Umbilical cord (tissue), 2 donors: ENCODE measurements at places on chromosomes 4 and X. TPM values are rescaled to one million over a fixed set of nuclear protein-coding genes. Genes with fewer than 3 reads are reported as not detected.
A peak's percentile ranks its signal among the peaks of the same experiment; 100 is the strongest.

Gene CT45A1
- total RNA-seq: not detected

Gene ERAS
- total RNA-seq: 5.3 TPM

Gene TXK
- total RNA-seq: 0.48 TPM

Gene ARR3
- not detected for total RNA-seq

Gene NUDT11
- total RNA-seq: 4.3 TPM

Gene ADH1B
- total RNA-seq: 14.4 TPM

Gene FAM156B
- total RNA-seq: 30.3 TPM

Gene HPSE
- total RNA-seq: 2.9 TPM

Gene ASB5
- total RNA-seq: 3.6 TPM

Gene IL9R
- 4.3 TPM for total RNA-seq

Gene TMEM33
- 30.1 TPM for total RNA-seq

Gene GLUD2
- total RNA-seq: 1.2 TPM

DNA sequence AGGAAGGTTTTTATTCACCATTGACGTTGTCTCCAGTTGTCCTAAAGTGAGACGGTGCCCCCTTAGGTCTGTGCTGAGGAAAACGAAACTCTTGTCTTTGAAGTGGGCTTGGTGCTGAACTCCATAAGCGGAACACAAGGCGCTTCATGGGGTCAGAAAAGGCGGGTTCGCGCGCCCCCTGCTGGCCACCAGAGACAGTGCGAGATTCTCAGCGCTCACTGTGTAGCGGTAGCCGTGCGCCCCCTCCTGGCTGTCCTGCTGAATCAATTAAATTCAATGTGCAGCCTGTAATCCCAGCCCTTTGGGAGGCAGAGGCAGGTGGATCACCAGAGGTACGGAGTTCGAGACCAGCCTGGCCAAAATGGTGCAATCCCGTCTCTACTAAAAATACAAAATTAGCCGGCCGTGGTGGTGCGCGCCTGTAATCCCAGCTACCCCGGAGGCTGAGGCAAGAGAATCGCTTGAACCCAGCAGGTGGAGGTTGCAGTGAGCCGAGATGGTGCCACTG lies 64.1 kb downstream of the RLIM start:
- peak; percentile 74 for DNase-seq

GRCh38 chr4:141002323-141002805 lies 130.9 kb downstream of the RNF150 start:
- peak; percentile 92 for DNase-seq

DNA sequence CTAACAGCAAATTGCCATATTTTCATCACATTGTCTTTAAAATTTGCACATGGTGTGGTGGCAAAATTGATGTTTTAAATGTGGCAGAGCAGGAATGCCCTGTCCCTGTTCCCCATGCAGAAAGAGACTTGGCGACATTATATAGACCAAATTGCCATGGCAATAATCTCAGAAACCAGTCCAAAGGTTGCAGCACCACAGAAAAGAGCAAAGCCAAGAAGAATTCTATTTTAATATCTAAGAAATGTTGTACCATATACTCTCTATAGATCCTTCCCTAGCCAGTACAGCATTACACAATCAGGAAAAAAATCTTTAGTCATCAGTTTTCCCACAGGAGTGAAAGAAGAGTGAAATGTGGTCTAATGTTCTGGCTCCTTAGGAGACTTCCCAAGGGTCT lies 80.0 kb downstream of the UGT2B28 start:
- DNase-seq: no peak

- no peak for DNase-seq
Observed at GRCh38 chrX:14028473-14028872, 1.2 kb downstream of the GEMIN8 start.

GRCh38 chr4:38313175-38313574 lies 350.8 kb upstream of the KLF3 start:
- no peak for DNase-seq

GRCh38 chr4:184420881-184421416 lies 53.4 kb downstream of the IRF2 start:
- DNase-seq: no peak

DNA sequence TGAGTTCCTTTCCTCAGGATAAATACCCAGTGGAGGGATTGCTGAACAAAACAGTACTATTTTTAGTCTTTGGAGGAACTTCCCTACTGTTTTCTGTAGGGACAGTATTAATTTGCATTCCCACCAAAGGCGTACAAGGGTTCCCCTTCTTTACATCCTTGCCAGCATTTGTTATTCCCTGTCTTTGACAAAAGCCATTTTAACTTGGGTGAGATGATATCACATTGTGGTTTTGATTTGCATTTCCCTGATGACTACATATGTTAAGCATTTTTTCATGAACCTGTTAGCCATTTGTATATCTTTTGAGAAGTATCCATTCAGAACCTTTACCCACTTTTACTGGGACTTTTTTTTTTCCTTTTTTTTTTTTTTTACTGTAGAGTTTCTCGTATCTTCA lies 126.2 kb upstream of the ANXA10 start:
- DNase-seq: no peak

GRCh38 chr4:74840936-74841509 lies 46.7 kb upstream of the BTC start:
- no peak for DNase-seq

- no peak for DNase-seq
Observed at GRCh38 chrX:20500949-20501348, 234.2 kb upstream of the RPS6KA3 start.

DNA sequence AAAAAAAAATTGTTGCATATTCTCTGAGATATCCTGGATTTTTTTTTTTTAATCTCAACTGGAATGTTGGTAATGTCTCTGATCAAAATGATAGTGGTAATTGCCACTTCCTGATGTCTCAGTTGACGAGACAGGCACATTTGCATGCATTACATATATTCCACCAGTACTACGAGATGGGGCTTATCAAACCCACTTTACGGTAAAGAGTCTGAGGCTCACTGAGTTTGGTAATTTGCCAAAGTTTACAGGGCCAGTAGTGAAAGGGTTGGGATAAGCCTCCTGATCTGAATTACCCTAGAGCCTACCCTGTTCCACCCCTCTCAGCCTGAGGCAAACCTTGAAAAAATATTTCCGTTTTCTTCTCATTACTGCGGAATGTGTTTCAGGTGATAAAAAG lies 5.3 kb downstream of the MAGEB2 start:
- DNase-seq: no peak

- no peak for DNase-seq
Observed at GRCh38 chrX:53049127-53049517, 533 bp downstream of the GPR173 start.

DNA sequence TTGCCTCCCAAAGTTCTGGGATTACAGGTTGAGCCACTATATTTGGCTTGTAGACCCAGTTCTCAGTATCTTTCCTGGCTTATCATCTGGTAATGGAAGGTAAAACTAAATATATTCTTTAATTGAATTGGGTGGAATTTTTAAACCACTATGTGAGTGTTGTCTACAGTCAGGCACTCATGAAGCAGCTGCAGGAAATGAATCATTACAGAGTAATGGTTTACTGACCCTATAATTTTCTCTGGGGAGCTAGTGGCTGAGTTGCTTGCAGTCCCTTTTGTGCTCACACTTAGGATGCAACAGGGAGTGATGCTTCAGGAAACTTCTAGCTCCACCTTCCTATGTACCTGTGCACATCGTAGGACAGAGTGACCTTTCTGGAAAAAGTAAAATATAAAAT lies 4.1 kb upstream of the UGT2B7 start:
- DNase-seq: no peak

DNA sequence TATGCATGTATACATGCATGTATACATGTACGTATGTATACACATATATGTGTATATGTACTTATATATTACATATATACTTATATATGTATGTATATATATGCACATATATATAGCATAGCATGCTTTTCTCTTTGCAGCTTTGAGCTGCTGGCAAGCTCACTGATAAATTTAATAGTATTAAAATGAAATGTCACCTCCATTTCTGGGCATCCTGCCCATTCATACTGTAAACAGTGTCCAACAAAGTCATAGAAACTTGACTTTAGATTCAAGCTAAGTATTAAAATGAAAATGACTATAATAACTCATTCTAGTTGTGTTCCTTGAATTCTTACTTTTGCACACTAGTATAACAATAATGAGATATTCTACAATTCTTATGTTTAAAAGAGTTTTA lies 163.7 kb downstream of the CFAP47 start:
- DNase-seq: no peak

DNA sequence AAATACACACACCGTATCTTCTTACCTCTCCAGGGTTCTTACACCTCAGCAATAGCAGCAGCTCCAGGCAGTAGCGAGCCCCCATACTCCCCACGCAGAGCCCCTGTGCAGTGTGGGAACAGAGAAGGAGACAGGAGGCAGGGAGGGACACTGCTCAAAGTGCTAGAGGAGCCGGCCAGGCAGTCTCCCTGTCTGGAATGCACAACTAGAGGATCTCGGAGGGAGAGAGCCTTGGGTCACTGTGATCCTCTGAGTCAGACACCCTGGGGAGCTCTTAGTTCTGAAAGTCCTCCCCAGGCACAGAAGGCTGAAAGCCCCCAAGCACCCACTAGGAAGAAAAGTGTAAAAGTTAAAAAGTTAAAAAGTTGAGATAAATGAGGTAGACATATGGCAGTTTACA lies 16.0 kb downstream of the AMELX start:
- DNase-seq: no peak

- DNase-seq: no peak
Observed at GRCh38 chrX:43581888-43582539, 74.1 kb upstream of the MAOA start.

- DNase-seq: no peak
Observed at GRCh38 chrX:13471269-13471668, 98.1 kb upstream of the EGFL6 start.

DNA sequence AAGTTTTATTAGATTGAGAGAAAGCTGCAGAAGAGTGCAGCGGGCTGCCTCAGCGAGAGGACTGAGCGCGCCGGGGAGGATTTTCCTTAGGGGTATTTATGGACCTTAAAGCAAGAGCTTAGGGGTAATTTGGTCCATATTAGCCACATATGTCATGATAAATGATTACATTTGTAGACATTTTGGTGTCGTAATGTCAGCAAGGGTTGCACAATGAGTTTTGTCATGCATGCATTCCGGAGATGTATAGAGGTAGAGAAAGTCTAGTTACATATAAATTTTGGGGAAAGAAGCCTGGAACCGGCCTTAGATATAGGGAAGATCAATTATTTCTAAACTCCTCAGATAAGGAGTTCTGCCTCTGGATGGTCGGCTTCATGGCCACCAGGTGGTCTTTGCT lies 10.0 kb downstream of the MGST2 start:
- no peak for DNase-seq

DNA sequence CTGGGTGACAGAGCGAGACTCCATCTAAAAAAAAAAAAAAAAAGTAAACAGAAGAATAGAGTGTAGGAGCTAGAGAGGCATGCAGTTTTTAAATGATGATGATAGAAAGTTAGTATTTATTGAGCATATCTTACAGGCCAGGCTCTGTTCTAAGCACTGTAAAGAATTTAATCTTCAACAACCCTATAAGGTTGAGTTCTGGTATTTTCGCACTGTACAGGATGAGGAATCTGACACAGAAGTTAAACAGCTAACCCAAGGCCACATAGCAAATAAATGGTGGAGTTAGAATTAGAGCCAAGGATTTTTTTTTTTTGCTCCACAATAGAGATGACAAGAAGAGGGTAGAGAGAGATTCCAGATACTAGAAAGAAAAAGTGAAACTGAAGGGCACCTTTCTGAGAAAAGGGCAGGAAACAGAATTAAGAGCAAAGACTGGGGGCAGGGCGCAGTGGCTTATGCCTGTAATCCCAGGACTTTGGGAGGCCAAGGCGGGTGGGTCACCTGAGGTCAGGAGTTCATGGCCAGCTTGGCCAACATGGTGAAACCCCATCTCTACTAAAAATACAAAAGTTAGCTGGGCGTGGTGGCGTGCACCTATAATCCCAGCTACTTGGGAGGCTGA lies 56.1 kb downstream of the KLHL5 start:
- DNase-seq: no peak

DNA sequence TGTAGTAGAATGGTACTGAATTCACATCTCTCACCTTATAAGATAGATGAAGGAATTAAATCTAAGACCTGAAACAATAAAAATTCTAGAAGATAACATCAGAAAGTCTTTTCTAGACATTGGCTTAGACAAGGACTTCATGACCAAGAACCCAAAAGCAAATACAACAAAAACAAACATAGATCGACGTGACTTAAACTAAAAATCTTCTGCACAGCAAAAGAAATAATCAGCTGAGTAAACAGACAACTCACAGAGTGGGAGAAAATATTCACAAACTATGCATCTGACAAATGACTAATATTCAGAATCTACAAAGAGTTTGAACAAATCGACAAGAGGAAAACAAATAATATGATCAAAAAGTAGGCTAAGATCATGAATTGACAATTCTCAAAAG lies 38.8 kb downstream of the UGT2A3 start:
- DNase-seq: no peak

- DNase-seq: peak; percentile 44
Observed at GRCh38 chr4:139749338-139749737, 83.7 kb downstream of the MGST2 start.

DNA sequence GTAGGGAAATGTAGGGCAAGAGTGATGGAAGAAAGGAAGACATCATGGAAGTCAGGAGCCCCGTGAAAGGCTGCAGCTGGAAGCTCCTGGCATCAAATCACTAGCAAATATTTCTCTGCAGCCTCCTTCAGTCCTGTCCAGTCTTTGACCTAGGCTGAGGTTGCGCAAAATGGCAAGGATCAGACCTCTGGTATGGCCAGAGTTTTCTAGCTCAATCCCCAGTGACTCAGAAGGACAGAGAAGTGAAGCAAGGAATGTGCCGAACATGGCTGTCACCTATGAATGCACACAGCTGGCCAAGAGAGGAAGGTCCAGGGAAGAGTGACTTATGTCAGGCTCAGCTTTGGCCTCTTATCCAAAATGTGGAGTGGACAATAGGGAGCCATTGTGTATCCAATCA lies 71.1 kb upstream of the PHOX2B start:
- DNase-seq: no peak

DNA sequence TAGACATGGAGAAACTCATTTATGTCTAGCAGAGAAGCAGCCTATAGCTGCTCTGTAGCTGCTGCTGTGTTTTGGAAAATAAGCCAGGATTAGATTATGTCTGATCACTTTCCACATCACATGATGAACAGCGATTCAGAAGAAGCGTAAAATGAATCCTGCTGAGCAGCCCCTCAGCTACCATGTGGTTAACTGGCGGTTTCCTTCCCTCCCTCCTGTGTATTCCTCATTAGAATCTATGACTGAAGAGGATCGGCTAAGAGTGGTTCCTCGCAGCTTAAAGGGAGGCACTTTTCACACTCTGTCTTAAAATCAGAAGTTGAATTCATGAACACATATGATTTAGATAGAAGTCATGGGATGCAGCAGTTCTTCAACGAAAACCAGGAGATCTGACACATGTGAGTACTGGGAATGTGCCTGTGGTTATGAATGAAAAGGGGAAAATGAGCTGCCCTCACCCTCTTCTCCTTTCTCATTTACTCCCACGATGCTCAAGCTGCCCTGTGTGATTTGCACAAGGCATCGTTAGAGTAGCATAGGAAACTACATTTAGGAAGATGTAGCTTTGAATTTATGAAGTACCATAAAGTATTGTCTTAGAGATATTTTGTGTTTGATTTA lies at the start of gene PPEF1:
Gene PPEF1, plus strand, starts transcription at position 220 of the 624 bp plus-strand sequence. Its CDS starts 136 bp downstream, at position 356.
- peak; percentile 24 for DNase-seq

- DNase-seq: no peak
Observed at GRCh38 chr4:139899346-139899745, 233.7 kb downstream of the MGST2 start.

- DNase-seq: no peak
Observed at GRCh38 chr4:78876568-78877320, 62.5 kb downstream of the PAQR3 start.

GRCh38 chr4:1250921-1251772 lies 2.2 kb upstream of the CTBP1 start:
- DNase-seq: no peak

GRCh38 chr4:40934676-40935075 lies 184.9 kb downstream of the NSUN7 start:
- DNase-seq: no peak
